Left ventricle myocardium inferior (tissue), 1 donor: ENCODE measurements at places on chromosomes 3 and 15. TPM values are rescaled to one million over a fixed set of nuclear protein-coding genes. Genes with fewer than 3 reads are reported as not detected.

DNA sequence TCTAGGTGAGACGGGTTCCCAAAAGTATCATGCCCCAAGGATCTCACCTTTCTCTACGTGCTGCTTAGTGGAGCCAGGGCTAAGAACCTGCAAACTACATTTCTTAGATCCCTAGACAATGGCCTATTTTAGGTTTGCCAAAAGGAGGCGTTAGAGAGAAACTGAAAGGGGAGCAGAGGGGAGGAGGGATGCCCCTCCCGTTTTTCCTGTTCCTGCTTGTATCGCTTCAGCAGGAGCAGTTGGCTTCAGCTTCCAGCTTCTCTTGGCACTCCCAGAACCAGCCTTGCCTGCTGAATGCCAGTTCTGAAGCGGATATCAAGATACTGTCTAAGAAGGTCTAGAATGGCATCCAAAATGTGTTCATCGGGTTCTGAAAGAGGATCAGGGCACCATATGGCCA is 58.4 kb upstream of the ABHD17C start:
- DNase-seq, result no peak
- no peaks in the 10 kb centered on the region for H3K27me3 ChIP-seq
- H3K4me1 ChIP-seq, result peaks cover 17% of the 10 kb centered on the region
- no peak overlapping the region for H3K4me3 ChIP-seq

- H3K27me3 ChIP-seq, result peaks cover 15% of the 10 kb centered on the region
- no peak for DNase-seq
- H3K4me1 ChIP-seq, result no peaks in the 10 kb centered on the region
- H3K27ac ChIP-seq, result no peak overlapping the region
- no peaks in the 10 kb centered on the region for H3K36me3 ChIP-seq
- no peak overlapping the region for H3K4me3 ChIP-seq
Observed at GRCh38 chr15:57358571-57358970, 17.7 kb upstream of the CGNL1 start.

GRCh38 chr15:74901612-74902063 is 5.0 kb downstream of the FAM219B start:
- peak overlapping the region; percentile 47 for H3K27ac ChIP-seq
- peaks cover 73% of the 10 kb centered on the region for H3K4me1 ChIP-seq
- peak; percentile 36 for DNase-seq

DNA sequence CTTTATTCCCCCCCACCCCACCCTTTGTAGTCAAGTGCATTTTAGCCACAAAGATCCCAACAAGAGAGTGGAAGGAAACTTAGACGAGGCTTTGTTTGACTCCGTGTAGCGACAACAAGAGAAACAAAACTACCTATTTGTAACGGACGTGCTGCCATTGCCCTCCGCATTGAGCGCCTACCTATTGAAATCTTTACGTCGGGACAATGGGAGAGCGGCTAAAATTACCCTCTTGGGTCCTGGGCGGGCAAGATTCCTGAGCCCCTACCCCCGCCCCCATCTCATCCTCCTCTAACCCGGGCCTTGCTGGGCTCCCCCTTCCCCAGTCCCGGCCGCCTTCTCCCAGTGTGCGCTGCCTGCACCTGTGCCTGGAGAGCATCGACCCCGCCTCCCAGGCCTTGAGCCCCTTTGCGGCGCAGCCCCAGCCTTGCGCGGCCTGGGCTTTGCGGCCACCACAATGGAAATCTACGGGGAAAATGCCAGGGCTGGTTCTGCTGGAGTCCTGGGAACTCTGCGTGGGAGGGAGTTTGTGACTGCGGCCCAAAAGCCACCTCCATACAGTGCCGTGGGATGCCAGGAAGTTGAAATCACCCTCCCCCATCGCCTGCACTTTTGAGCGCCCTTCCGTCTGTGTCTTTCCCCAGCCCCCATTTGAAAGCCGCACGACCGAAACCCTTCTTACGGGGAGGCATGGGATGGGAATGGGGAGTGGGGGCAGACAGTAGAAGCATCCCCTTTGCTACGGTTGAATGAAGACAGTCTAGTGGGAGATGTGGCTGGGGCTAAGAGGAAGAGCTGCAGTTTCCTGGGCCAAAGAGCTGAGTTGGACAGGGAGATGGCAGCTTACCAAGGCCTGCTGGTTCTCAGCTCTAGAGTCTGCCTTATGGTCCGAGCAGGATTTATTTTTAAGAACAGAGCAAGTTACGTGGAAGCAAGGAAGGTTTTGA is 1.1 kb upstream of the SOX2 start:
- H3K4me1 ChIP-seq, result peaks cover 34% of the 10 kb centered on the region
- DNase-seq, result no peak
- no peak overlapping the region for H3K27ac ChIP-seq
- peaks cover 100% of the 10 kb centered on the region for H3K27me3 ChIP-seq
- peak overlapping the region; percentile 54 for H3K4me3 ChIP-seq
- H3K36me3 ChIP-seq, result no peaks in the 10 kb centered on the region

DNA sequence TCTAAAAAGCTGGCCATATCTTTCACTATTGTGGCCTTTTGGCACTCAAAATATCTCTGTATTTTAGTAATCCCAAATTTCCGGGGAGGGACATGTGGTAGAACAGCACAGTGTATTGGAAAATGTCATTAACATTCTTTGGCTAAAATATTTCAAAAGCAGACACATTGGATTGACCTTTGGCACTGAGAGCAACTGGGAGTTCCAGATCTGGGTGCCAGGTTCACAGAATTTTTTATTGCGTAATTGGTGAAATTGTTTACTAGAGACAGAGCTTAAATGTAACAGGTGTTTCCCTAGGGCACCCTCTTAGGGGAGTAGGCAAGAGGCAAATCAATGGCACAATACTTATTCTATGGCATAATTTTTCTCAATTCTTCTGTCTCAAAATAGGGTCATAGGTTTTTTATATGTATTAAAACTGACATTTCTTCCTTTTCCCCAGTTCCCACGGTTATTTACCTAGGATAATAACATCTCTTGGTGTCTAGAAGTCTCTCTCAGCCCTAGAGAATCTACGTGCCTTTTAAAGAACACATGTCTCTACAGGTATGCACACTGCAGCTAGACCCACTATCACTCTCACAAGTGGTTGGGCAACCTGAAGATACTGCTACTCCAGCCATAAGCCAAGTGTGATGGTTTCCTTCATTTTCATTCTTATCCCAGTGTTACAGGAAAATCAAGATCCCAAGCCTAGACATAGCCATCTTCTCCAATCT is 10.6 kb downstream of the RBMS3 start:
- peaks cover 93% of the 10 kb centered on the region for H3K4me1 ChIP-seq
- no peak for DNase-seq
- no peak overlapping the region for H3K4me3 ChIP-seq
- peaks cover 5% of the 10 kb centered on the region for H3K36me3 ChIP-seq

GRCh38 chr3:15205934-15206661 is at the start of gene CAPN7:
Gene CAPN7 (plus strand): TSS chr3:15206246. CDS start chr3:15206496, 250 bp downstream.
- H3K4me3 ChIP-seq, result peak within 1 kb of the TSS; percentile 97
- H3K27me3 ChIP-seq, result no peaks in the 10 kb centered on the region
- H3K4me1 ChIP-seq, result peaks cover 56% of the 10 kb centered on the region

GRCh38 chr3:124698030-124698770 is 32.1 kb upstream of the UMPS start:
- no peak overlapping the region for H3K4me3 ChIP-seq
- no peaks in the 10 kb centered on the region for H3K27me3 ChIP-seq
- no peak for DNase-seq
- no peak overlapping the region for H3K27ac ChIP-seq
- peaks cover 13% of the 10 kb centered on the region for H3K36me3 ChIP-seq

- H3K27me3 ChIP-seq, result no peaks in the 10 kb centered on the region
- no peaks in the 10 kb centered on the region for H3K36me3 ChIP-seq
- DNase-seq, result no peak
- peak overlapping the region; percentile 86 for H3K27ac ChIP-seq
- H3K4me3 ChIP-seq, result no peak overlapping the region
- H3K4me1 ChIP-seq, result peaks cover 98% of the 10 kb centered on the region
Observed at GRCh38 chr15:89141885-89142284, 53.6 kb downstream of the ABHD2 start.

DNA sequence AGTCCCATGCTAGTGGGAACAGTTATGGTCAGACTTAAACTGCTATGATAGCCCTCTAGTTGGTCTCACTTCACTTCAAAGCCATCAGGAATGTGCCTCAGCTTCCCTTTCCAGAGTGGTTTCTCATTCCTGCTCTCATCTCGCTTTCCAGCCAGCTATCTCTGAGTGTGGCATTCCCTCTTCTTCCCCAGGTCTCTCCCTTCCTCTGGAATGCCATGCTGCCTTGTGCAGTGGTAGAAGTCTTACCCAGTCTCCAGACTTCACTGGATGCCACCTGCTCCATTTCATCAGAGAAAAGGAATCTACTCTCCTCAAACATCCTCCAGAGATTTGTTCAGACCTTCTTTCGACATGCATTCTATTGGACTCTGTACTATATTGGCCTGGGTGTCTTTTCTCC is 83.0 kb downstream of the AGBL1 start:
- H3K27ac ChIP-seq, result peak overlapping the region; percentile 19
- H3K36me3 ChIP-seq, result no peaks in the 10 kb centered on the region
- H3K27me3 ChIP-seq, result no peaks in the 10 kb centered on the region
- no peak overlapping the region for H3K4me3 ChIP-seq

GRCh38 chr3:149646181-149646766 is 11.6 kb downstream of the WWTR1 start:
- no peaks in the 10 kb centered on the region for H3K27me3 ChIP-seq
- H3K36me3 ChIP-seq, result peaks cover 31% of the 10 kb centered on the region
- no peak overlapping the region for H3K4me3 ChIP-seq
- H3K4me1 ChIP-seq, result peaks cover 92% of the 10 kb centered on the region

DNA sequence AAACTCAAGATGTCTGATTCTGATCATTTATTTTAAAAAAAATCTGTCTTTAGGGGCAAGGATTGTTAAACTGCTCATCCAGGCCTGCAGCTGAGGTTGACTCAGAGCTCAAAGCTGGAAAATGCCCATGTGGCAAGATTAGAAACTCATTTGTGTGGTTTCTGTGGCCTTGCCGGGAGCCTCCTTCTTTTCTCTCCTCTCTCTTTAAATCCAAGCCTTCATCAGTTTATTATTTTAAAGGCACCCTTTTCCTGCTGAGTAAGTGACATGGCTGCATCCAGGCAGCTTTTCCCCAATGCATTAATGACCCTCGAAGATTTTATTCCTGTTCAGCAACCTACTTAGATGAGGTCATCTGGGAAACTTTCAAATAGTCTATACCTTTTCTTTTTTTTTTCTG is 221.3 kb upstream of the CDIN1 start:
- H3K4me1 ChIP-seq, result peaks cover 31% of the 10 kb centered on the region
- no peak overlapping the region for H3K27ac ChIP-seq
- no peak overlapping the region for H3K4me3 ChIP-seq
- DNase-seq, result no peak

- DNase-seq, result no peak
- peaks cover 87% of the 10 kb centered on the region for H3K4me1 ChIP-seq
- no peaks in the 10 kb centered on the region for H3K36me3 ChIP-seq
- H3K27me3 ChIP-seq, result no peaks in the 10 kb centered on the region
Observed at GRCh38 chr15:89143503-89144162, 55.4 kb downstream of the ABHD2 start.

DNA sequence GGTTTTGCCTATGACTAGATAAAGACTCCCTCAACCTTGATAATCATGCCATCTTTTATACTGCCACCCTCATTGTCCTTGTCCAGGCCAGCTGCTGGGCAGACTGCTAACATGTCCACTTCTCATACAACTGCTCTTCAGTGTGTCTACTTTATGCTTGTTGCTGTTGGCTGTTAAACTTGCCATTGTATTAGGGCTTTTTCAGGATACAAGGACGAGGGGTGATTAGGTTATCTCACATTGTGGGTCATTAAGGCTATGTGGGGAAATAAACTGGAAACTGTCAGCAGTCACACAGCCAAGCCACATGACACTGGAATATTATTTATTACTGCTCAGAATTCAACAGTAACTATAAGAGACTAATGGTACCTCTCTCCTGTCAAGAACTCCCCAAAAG is 36.1 kb downstream of the STARD9 start:
- DNase-seq, result no peak
- no peak overlapping the region for H3K4me3 ChIP-seq
- H3K36me3 ChIP-seq, result no peaks in the 10 kb centered on the region
- no peaks in the 10 kb centered on the region for H3K27me3 ChIP-seq
- H3K4me1 ChIP-seq, result peaks cover 50% of the 10 kb centered on the region

DNA sequence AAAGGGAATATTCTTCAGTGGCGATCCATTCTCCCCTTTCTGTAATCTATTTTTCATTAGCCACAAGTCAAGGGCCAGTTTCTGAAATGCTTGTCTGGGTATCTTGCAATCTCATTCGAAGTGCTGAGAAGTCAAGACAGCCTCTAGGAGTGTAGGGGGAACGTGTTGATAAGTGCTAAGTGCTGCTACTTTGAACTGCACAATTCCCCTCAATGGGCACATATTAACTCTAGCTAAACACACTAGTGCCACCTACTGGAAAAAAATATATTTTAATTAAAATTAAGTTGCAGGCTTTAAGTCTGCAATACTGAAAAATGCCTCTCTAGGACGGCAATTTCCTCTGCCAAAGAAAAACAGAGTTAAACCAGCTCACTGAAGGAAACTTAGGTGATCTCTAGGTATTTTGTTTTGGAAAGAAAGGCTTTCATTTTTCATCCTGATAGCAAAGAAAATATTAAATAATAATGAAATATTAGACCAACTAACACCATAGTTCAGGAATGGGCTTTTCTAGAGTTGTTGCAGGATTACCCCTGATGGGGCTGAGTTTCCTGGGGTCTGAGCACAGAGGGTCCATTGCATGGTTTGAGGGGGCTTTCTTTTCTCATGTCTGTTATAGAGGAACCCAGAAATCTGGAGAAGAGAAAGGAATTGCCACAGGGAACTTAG is 181.9 kb upstream of the KBTBD8 start:
- H3K4me1 ChIP-seq, result peaks cover 9% of the 10 kb centered on the region
- H3K4me3 ChIP-seq, result no peak overlapping the region
- H3K27ac ChIP-seq, result no peak overlapping the region
- DNase-seq, result no peak
- H3K36me3 ChIP-seq, result no peaks in the 10 kb centered on the region
- H3K27me3 ChIP-seq, result no peaks in the 10 kb centered on the region

The CORO2B gene
- total RNA-seq, result 5.0 TPM

The TMEM43 gene
- 44.4 TPM for total RNA-seq
